Stimulated activated CD4-positive, alpha-beta T cell treated with anti-CD3 and anti-CD28 coated beads, TNF-alpha, amount 100 ng/mL, for 24 hours (primary cell): ENCODE measurements at places on chromosomes 16 and 17.

DNA sequence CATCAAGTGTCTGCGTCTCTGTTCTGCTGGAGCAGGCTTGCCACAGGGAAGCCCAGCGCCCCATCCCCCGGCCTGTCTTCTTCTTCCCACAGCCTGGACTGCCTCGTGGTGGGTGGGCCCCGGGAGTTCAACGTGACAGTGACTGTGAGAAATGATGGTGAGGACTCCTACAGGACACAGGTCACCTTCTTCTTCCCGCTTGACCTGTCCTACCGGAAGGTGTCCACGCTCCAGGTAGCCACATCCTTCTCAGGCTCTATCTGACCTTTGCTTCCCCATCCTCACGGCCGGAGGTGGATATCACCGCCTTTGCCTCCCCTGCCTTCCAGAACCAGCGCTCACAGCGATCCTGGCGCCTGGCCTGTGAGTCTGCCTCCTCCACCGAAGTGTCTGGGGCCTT, 29.8 kb upstream of the ITGAX start:
- no peak for DNase-seq

DNA sequence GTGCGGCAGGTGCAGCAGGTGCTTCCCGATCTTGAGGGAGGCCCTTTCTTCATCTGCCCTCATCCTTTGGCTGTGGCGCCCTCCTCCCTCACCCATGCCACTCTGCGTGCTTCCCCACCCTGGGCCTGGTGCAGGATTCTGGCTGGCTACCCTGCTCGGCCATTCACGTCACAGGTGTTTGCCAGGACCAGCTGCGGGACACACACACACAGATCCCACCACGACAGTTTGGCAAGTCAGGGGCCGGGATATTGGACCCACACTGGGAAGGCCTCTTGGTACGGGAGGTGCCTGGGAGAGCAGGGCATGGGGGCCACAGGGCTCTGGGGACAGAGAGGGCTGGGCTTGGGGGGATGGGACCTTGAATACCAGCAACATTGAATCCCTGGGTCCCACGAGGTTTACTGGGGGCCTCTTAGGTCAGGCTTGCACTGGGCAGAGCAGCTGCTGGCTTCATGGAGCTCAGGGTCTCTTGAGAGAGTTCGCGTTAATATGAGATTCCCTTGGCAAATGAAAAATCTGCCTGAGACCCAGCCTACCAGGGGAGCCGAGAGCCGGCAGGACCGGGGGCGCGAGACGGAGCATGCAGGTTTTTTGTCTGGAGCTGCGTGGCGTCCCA, 15.1 kb downstream of the ADCY7 start:
- no peak for DNase-seq

DNA sequence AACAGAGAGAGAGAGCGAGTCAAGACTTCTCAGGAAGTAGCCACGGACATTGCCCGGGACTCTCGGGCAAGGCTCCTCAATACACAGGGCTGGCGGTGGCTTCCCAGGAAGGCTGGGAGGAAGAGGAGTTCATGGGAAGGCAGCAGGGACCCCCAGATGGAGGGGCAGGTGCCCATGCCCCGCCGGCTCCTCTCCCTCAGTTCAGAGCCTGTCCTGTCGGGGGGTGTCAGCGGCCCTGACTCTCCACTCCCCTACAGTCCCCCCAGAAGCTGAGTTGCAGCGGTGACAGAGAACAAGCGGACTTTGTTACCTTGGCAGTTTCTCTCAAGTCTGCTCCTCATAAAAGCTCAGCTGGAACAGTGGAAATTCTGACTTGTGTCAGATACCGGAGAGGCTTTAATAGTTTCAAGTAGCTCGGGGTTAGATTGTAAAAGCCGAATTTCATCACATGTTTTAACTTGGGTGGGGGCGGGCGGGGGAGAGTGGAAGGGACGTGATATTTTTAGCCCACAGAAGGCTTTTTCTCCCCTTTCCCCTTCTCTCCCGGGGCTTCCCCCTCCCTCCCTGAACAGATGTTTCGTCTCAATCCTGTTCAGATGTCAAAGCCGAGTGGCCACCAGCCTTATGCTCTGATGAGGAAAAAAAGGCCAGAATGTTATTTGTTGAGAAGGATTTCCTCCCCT, 65.2 kb downstream of the NKD1 start:
- no peak for DNase-seq

DNA sequence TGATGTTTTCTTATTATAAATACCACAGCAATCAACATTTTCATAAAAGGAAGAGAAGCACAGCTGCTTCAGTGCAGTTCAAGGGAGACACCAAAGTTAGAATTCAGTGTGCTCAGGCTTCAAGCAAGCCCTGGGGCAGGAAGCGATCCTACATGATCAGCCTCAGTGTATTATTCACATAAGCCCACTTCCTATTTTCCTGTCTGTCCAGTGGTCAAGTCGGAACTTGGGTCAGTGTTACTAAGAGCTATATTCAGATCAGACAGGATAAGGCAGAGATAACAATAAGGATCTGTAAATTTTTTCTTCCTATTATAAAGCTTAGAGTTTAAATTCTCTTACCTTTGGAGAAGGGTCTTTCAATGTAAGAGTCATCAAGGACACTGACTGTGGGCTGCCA, 12.9 kb downstream of the HEATR6 start:
- no peak for DNase-seq

DNA sequence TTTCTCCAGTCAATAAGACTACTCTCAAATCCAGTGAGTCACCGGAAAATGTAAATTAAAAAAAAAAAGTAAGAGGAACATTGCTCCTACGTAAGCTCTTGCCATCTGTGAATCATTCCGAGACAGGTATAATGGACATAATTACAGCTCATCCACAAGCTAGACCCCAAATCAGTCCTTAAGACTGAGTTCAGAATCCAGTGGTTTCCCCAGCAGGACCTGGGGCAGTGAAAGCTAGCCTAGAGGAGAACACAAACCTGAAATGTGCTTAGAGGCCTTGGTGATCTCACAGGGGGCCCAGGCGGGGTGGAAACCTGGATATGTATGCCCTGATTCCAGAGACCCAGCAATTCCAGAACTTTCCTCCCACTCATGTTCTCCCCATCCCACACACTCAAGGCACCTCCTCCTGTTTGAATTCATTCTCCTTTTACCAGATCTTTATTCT, 132.0 kb downstream of the COPRS start:
- DNase-seq: no peak

- DNase-seq: no peak
Observed at GRCh38 chr17:72419866-72420774, 299.3 kb downstream of the SOX9 start.
